ENCODE measurements at places on chromosomes 13 and 19. TPM values are rescaled to one million over a fixed set of nuclear protein-coding genes. Genes with fewer than 3 reads are reported as not detected.
A peak's percentile ranks its signal among the peaks of the same experiment; 100 is the strongest.

DNA sequence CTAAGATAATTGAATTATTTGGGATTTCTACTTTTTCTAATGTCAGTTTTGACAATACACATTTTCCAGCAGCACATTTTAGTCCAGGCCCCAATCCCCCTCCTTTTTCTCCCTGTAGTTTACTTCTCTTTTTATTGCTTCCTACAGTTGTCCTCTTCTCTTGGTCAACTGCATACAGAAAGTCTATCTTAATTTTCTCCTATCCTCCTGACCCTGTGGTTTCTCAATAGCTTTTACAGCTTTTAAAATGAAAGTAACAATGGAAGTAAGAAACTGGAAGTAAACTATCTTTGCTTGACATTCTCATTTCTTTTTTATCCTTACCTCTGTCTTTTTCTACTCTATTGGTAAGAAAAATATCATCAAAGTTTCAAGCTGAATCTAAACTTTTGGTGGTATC, 106.5 kb upstream of the OXGR1 start:
- no peak for DNase-seq

- no peak for DNase-seq
Observed at GRCh38 chr13:43243711-43244110, 220.3 kb downstream of the DNAJC15 start.

- DNase-seq: peak; percentile 92
Observed at GRCh38 chr13:48158290-48158689, 63.4 kb upstream of the MED4 start.

DNA sequence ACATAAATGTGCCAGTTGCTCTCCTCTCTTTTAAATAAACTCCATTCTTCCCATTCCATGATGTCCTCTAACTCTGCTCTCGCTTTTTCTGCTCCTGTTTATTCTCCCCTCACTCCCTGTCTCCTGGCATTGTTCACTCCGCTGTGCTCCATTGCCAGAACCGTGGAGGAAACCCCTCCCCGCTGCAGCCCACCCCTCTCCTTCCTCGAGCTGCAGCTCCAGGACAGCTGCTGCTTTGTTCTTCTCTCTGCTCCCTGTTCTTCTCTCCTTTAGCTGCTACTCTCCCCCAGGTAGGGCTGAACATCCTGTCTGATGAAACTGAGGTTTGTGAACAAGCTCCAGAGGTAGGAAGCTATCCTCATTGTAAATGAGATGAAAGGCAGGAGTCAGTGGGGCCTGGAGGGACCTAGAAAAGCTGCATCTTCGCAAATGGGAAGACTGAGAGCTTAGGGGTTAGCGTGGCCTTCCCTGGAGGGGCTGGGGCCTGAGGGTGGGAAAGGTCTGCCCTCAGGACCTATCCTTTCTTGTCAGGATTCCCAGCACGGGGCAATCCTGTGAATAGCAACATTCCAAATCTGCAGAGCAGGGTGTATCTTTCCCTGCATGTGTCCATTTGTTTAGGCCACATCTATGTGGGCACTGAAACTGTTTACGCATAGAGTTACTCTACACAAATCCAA, 243.7 kb downstream of the DNAJC15 start:
- no peak for DNase-seq

DNA sequence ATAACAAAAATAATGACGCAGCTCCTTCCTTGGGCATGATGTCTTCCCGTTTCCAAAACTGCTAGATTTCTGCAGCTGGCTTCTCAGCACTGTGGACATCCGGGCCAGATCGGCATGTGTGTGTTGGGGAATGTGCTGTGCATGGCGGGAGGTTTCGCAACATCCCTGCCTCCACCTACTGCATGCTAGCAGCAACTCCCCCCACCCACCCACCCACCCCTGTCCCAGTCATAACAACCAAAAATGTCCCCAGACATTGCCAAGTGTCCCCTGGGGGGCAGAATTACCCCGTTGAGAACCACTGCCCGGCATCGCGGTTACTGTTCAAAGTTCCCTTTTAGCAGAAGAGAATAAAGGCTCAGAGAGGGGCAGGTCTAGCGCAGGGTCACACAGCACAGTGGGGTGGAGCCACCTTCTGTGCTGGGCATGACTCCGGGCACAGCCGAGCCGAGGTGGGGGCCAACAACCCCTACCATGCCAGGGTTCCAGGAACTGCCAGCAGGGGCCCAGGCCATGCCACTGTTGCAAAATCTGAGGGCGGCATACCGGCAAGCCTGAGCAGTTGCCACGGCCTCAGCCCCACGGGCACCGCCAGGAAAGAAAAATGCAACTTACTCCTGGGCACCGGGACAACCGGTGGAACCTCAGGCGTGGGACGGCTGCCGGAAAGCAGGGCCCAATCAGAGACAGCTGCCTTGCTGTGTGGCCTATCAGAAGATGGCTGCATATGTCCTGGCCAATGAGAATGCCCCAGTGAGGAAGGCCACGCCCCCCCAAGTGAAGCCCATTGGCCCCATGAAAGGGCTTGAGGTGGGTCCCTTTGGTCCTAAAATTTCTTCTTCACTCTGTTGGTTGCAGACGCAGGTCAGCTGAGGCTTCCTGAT, 22.5 kb upstream of the NFIC start:
- peak; percentile 77 for DNase-seq

DNA sequence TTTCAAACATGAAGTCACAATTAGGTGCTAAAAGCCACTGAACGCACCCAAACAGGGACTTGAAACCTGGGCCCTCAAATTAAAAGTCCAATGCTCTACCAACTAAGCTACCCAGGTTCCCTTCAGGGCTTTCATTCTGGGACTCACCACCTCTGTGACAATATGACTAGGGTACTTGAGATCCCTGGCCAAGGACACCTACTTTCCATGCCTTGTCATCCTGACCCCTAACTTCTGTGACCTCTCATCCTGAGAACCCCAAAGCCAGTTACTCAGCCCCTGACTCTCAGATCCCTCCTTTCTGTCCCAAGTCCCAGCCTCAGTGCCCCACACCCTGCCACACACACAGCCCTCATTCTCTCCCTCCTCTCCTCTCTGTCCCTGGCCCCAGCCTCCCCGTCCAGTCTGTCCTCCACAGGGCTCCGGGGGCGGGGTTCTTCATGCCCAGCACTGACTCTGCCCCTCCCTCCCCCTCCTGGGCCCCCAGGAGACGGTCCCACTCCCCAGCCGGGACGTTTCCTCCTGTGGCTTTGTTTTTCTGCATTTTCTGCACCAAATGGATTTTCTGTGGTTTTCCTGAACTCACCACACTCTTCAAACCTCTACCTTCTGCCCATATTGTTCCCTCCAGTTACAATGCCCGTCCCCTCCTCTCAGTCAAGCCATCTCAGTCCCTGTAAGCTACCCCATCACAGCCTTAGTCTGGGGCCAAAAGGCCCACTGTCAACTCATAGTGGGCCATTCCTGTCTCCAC, 7.0 kb downstream of the RCN3 start:
- no peak for DNase-seq

DNA sequence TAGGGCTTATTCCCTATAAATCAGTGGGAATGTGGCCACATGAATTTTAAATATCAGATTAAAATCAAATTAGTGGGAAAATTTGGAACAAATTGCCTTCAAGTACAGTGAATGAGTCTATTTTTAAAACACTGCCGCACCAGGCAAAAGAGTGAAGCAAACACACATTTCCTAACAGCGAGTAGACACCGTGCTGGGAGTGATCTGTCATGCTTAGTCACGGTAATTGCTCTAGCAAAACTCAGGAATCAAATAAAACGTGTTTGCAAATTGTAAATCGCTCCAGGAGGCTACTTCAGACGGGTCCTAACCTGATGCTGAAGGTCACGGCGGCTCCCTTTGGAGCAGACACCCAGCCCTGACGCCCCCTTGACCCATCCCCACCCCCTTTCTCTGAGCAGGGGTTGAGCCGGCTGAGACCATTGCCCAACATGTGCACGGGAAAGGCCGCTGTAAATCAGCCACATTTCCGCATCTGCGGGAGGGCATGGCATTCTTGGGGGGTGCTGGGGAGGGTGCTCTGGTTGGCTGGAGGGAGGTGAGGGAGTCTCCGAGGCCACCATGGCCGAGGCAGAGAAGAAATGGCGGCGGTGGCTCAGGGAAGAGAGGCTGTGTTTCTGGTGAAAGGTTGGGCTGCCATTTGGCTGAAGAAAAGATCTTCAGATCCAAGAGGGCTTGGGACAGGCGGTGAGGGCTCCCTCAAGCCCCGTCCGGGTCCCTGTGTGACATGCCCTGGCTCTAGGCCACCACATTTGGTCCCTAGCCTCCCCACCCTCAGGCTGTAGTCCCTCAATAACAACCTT, 8.9 kb downstream of the CEBPA start:
- DNase-seq: peak; percentile 78

DNA sequence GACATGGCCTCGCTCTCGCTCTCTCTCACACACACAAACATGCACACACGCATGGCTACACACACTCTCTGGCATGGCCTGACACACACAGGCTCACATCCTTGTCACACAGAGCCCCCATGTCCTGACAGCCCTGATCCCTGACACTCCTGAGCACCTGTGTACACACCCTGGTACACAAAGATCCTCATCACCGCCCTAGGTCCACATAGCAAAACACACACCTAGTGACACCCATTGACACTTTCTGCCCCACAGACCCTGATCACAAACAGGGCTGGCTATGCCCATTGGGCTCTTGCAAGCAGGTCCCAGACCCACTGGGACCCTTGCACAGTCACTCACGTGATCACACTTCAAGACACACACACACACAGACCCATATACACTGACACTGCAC, 4.0 kb upstream of the NFIX start:
- DNase-seq: no peak

GRCh38 chr13:92649140-92649813, 577.3 kb upstream of the GPC6 start:
- DNase-seq: no peak

- DNase-seq: peak; percentile 81
Observed at GRCh38 chr13:34340534-34340933, 522.6 kb downstream of the RFC3 start.

Gene CYP4F2
- 1.9 TPM for total RNA-seq

Gene ZNF667
- total RNA-seq: 3.3 TPM

Gene CEACAM20
- not detected for total RNA-seq

Gene ZNF491
- 2.9 TPM for total RNA-seq

Gene PCP2
- 0.30 TPM for total RNA-seq

Gene ZNF317
- 28.3 TPM for total RNA-seq
